K562 (cell line): ENCODE measurements at places on chromosomes 1 and 21. TPM values are rescaled to one million over a fixed set of nuclear protein-coding genes. Genes with fewer than 3 reads are reported as not detected.

SERTAD4 gene
- total RNA-seq = not detected in 2 replicates

- H3K36me3 ChIP-seq = no peaks in the 10 kb centered on the region
- H3K4me3 ChIP-seq = no peak overlapping the region
- peaks cover 72% of the 10 kb centered on the region for H3K27me3 ChIP-seq
- H3K4me1 ChIP-seq = peaks cover 19% of the 10 kb centered on the region; the same call in 2 of the 3 replicates
- no peak overlapping the region for H3K27ac ChIP-seq
- DNase-seq = no peak
Measured at GRCh38 chr1:1988061-1988945, 15.3 kb downstream of the CFAP74 start.

KRTAP19-2 gene
- total RNA-seq = not detected in 2 replicates

GRCh38 chr1:160428655-160429054 is 28.3 kb downstream of the VANGL2 start:
- peaks cover 4% of the 10 kb centered on the region; the same call in 1 of the 2 replicates for H3K4me1 ChIP-seq
- H3K4me3 ChIP-seq = no peak overlapping the region
- no peaks in the 10 kb centered on the region for H3K27me3 ChIP-seq

ADAMTSL4 gene
- total RNA-seq = 163 and 212 TPM in 2 replicates

- H3K27ac ChIP-seq = no peak overlapping the region
- H3K27me3 ChIP-seq = no peaks in the 10 kb centered on the region
- DNase-seq = no peak
Measured at GRCh38 chr1:117633423-117633822, 27.6 kb downstream of the TENT5C start.

OR2T33 gene
- total RNA-seq = 0.27 TPM in 1 of 2 replicates, not detected in the other

- no peak overlapping the region for H3K4me3 ChIP-seq
- H3K27ac ChIP-seq = no peak overlapping the region
- DNase-seq = no peak
- H3K4me1 ChIP-seq = no peaks in the 10 kb centered on the region
- no peaks in the 10 kb centered on the region for H3K36me3 ChIP-seq
- no peaks in the 10 kb centered on the region for H3K27me3 ChIP-seq
Measured at GRCh38 chr1:232084584-232085223, 458.1 kb downstream of the DISC1 start.

- peaks cover 35% of the 10 kb centered on the region; the same call in 2 of the 3 replicates for H3K36me3 ChIP-seq
- no peaks in the 10 kb centered on the region for H3K27me3 ChIP-seq
- H3K4me3 ChIP-seq = no peak overlapping the region
- DNase-seq = peak; percentile 64
Measured at GRCh38 chr1:227729881-227730629, 5.0 kb downstream of the JMJD4 start.

DNA sequence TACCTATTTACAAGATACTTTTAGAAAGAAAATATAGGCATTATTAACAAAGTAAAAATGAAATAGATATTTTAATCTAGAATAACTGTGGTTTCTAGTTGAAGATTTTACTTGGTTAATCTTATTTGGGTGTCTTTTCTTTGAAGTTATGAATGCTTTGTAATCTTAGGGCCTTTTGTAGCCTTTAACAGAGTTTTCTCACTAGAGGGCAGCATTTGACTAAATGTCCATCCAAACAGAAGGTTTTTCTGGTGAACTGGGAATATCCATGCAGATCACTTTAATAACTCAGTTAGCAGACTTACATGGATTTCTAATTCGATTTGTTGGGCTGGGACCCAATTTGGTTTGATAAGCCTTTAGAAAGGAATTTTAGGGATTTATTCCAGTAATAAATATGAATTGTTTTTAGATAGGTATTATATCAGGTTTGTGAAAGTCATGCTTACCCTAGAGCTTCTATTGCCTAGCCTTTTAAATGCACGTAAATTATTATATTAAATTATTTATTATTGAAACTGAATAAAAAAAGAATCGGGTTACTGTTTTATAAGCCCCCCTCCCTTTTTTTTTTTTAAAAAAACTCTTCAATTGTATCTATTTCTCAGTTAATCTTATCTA is 119.7 kb downstream of the ZNF326 start:
- H3K27me3 ChIP-seq = no peaks in the 10 kb centered on the region; the same call in 2 of the 3 replicates
- DNase-seq = peak; percentile 43
- H3K27ac ChIP-seq = no peak overlapping the region
- no peaks in the 10 kb centered on the region for H3K36me3 ChIP-seq

DNA sequence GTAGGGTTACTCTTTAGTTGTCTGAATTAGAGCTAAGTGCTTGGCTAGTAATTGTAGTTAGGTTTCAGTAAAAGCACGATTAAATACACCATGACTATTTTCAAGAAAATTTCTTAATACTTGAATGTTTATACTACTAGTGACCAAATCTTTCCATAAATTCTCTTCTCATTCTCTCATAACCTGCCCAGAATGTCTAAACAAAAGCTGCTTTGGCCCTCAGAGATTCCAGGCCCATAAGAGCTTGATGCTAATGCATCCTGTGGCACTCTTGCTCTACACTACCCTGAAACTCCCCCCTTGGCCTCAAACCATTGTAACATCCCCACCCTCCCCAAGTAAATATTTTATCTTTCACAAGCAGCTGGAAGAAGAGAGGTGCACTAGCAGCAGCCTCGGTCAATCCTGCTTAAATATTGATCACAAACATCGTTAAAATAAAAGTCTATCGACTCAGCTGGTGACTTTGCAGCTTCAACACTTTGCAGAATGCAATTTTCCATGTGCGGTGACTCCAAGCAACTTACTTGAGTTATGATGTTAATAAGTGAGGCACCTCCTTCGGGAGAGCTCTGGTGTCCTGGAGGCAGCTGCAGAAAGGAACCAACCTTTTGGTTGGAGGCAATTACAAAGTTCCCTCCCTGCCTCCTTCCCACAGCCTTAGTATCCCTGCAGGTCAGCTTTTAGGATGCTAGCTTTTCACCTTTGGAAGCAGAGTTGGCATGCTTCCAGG is 315.6 kb upstream of the PLXNA2 start:
- no peaks in the 10 kb centered on the region for H3K27me3 ChIP-seq
- no peaks in the 10 kb centered on the region for H3K36me3 ChIP-seq
- no peak overlapping the region for H3K4me3 ChIP-seq
- H3K27ac ChIP-seq = no peak overlapping the region

PDZK1IP1 gene
- 0.33 and 0.49 TPM in 2 replicates for total RNA-seq
